ENCODE measurements at places on chromosomes 3 and 15.

GRCh38 chr3:140559546-140559945 lies 118.3 kb upstream of the TRIM42 start:
- DNase-seq, result no peak

- no peak for DNase-seq
These were observed 695.0 kb downstream of the SQOR start for GRCh38 chr15:46329876-46330275.

DNA sequence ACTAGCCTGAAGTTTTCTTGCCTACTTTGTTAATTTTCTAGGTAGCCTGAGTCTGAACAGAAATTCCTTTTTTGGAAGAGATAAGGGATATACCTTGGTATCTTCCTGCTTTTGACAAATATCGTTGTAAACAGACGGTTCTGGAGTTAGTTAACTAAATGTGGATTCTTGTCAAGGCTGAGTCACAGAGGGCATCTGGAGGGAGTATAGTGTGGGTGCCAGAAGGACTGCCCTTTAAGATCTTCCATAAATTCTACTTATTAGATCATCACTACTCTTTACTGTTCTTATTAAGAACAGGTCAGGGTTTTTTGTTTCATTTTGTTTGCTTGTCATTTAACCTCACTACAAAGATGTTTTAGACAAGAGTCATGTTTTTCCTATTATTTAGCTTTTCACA lies 125.3 kb upstream of the SKOR1 start:
- DNase-seq, result no peak

- DNase-seq, result no peak
These were observed 174.6 kb downstream of the ABHD5 start for GRCh38 chr3:43865351-43865750.

DNA sequence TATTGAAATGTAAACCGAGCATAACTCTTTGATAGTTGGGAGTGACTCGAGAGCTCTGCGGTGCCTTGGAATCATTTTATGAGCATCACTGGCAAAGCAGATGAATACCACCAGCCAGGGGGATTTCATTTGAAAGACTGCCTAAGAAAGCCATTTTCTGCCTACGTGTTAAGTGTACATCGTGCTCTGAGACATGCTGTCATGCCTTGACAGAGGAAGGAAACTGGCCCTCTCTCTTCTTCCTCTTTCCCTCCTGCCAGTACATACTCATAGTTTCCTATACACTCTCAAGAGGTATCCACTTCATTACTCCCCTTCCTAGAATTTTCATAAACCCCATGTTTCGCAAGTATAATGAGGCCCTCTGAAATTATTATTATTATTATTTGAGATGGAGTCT lies 8.8 kb downstream of the BCL2A1 start:
- no peak for DNase-seq

DNA sequence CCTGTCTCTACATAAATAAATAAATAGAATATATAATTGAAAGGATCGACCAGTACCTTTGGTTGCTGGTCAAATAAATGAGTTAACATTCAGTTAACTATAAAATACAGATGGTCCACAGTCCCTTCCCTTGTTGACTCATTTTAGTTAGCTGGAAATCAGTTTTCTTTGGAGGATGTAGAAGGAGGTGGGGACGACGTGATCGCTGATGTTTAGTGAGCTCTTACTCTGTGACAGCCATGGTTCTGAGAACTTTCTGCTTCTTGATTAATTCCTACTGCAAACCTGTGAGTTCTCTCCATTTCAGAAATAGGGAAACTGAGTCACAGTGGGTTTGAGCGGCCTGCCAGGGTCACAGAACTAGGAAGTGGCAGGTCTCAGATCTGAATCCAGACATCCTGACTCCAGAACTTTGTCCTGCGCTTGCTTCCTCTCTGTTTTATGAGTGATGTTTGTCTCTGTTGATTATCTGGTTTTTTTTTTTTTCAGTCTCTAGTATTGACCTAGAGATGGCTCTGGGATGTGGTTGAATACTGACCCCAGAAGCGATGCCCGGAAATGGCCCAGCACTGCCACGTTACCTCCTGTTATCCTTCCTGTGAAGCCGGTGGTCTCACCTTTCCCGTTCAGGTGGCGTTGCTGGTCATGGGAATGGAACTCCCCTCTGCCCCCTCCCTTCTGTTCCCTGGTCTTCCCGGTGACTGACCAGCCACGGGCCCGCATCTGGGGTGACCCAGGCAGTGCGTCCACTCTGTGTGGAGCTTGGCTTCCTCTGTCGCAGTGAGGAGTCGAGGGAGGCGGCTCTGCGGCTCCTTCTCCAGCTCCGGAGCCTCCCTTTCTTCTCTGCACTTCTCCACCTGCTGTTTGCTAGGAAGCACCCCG lies 18.2 kb downstream of the SYNM start:
- no peak for DNase-seq

Measured in ACHN (cell line).